ENCODE measurements at places on chromosomes 6 and 20.

DNA sequence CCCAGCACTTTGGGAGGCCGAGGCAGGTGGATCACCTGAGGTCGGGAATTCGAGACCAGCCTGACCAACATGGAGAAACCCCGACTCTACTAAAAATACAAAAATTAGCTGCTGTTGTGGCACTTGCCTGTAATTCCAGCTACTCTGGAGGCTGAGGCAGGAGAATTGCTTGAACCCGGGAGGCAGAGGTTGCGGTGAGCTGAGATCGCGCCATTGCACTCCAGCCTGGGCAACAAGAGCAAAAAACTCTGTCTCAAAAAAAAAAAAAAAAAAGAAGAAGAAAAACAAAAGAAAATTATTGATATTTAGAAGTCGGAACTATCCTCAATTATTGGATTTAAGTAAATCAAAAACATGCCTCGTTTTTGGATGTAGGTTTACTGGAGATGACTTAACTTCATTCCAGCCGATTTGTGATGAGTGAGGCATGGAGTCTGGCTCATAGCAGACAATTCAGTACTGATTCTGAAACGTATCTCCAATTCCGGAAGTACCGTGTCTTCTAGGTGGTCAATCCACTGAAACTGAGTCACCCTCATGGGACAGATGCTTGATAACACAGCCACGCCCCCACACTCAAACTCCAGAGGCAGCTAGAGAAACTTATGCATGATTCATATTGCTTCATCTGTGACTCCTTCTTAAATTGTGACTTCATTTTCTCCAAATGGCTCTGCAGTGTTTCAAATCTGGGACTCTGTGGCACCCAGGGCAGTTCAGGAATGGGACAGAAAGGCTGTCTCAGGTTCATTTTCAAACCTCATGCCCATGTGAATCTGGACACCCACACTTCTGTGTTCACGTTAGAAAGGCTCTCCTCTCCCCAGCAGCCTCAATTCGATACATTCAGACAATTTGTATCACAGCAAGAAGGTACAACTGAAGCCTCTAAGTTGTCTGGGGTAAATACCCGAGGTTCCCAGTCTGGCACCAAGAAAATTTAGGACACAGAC is 110.4 kb upstream of the ARMC2 start:
- peak; percentile 58 for DNase-seq

- DNase-seq: no peak
Measured at GRCh38 chr6:85023721-85024120, 259.3 kb upstream of the TBX18 start.

DNA sequence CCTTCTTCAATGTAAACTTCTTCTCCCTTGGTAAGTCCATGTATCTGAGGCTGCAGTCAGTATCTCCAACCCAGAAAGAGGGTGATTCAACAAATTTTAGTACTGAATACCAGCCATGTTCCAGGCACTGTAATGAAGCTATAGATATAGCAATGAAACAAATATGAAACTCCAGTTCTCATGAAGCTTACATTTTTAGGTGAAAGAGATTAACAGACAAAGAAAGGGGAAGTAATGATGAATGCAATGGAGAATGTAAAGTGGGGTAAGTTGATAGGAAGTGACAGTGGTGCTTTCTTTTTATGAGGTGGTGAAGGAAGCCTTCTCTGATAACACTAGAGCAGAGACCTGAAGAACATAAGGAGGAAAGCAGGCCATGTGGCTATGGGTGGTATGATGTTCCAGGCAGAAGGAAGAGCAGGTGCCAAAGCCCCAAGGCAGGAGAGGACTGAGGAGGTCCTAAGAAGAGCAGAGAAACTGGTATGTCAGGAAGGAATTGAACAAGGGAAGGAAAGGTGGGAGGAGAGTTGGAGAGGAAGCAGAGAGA is 143.6 kb downstream of the TFAP2B start:
- no peak for DNase-seq

DNA sequence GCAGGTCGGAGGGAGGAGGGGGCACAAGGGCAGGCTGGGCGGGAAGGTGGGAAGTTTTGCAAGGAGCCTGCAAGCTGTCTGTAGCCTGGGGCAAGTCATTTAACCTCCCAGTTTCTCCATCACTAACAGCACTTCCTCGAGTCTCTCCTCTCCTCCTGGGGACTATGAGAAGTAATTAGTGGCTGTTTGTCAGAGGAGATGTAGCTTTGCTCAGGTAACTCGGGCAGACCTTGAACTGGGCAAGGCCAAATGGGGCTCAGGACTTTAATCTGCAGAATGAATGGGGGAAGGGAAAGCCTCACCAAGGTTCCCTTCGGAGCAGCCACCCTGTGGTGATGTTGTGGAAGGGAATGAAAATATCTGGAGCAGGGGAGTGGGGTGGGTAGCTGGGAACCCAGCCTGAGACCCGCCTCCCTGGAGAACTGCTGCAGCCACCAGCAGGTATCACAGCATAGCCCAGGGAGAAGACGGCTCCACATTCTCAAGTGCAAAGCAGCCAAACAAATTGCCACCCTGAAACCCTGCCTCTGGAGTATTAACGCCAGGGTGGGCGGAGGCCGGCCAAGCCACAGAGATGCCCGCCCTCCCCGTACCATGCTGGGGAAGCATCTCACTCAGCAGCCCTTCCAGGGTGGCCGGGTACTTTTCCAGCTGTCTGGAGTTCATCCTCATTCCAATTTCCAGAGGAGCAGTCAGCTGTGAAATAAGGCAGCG is 6.1 kb upstream of the LEMD2 start:
- DNase-seq: no peak

GRCh38 chr6:113862112-113862511 is 5.0 kb downstream of the MARCKS start:
- DNase-seq: no peak
